ENCODE measurements at places on chromosomes 3 and 15.
A peak's percentile ranks its signal among the peaks of the same experiment; 100 is the strongest.

DNA sequence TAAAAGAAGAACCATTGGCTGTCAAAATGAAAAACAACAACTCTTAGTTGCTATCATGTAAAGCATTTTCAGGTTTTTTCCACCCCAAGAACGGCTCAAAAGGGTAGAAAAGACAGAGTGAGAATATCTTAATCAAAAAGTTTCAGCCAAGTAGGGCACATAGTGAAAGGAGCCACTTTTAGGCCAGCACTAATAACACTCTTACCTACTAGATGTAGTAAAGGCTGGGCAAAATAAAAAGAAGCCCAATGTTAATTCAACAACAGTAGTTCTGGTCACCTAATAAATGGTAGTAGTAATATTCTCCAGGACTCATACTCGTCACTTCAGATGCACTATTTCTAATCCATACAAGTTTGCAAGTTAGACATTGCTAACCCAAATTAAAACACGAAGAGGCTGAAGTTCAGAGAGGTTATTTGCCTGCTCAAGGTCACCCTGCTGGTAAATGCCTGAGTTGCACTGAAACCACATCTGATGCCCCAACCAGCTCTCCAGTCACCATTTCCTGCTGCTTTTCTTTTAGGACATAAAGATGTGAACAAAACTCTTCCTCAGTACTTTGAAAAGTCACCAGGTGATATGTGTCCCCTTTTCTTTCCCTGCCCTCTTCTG is 7.5 kb downstream of the GOLIM4 start:
- DNase-seq, result no peak

DNA sequence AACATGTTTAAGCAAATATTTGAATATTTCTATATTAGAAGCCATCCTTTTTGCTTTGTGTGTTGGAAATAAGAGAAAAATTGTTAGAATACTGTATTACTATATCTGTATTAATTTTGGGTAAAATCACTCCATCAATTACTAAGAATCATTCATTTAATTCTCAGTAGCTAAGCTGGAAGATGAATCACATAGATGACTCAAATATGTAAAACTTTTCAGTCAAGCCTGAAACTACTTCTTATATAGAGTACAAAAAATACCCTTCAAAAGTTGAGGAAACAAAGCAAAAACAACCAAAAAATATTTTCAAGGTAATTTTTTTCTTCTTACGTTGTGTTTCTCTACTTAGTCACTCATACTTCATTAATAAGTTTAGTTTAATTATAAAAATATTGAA is 205.7 kb upstream of the ROBO1 start:
- no peak for DNase-seq

GRCh38 chr3:10495003-10495402 is 10.4 kb downstream of the ATP2B2 start:
- DNase-seq, result no peak

GRCh38 chr3:47152578-47152977 is 11.3 kb downstream of the SETD2 start:
- DNase-seq, result no peak

DNA sequence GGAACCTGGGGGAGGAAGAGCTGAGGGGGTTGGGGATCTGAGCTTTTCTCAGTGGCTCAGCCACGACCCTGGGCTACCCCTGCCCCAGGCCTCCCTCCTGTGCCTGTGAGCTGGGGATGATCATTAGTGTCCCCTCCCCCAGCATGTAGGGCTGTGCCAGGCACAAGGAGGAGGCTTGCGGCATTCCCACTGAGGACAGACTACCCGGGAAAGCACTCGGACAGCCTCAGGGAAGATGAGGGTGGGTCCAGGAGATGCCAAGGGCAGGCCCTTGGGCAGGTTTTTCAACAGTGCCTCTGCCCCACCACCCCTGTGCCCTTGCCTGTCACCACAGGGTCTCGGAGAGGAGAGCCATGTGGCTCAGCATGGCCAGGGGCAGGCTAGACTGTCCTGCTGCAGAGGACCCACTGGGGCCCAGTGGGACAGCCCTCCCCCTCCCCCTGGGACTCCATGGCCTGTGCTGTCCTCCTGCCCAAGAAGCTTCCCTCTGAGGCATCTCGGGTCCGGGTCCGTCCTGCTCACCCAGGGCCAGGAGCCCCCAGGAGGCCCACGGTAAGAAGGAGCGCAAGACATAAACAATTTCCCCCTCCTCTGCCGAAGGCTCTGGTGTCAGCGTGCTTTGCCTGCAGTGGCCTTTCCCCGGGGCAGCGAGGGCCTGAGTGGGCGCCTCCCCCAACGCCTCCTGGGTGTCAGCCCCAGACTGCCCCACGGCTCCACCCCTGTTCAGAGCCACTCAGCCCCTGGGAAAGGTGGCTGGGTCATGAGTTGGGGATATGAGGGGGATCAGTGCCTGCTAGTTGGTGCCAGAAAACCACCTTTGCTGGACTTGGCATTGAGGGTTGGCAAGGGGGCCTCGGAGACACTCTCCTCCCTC is 192.5 kb downstream of the GOLGA6L6 start:
- no peak for DNase-seq

DNA sequence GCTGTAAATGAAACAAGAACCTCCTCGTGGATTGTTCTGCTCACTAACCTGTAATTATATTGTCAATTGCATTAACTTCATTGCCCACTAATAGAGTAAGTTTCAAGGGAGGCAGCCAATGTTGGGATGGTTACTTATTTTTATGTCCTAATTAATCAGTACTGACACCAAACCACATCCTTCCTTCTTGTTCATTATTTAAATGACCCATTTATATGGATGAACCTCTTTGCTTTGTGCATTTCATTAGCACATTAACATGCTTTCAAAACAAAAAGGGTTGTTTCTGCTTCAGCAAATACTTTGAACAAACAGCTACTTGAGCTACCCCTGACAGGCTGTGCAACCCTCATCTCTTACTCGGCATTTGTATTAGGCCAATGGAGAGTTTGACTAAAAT is 374.2 kb downstream of the MECOM start:
- DNase-seq, result no peak

GRCh38 chr3:52503788-52504424 is 8.8 kb downstream of the STAB1 start:
- DNase-seq, result no peak

- no peak for DNase-seq
Measured at GRCh38 chr15:66477011-66477410, 20.6 kb downstream of the SNAPC5 start.

DNA sequence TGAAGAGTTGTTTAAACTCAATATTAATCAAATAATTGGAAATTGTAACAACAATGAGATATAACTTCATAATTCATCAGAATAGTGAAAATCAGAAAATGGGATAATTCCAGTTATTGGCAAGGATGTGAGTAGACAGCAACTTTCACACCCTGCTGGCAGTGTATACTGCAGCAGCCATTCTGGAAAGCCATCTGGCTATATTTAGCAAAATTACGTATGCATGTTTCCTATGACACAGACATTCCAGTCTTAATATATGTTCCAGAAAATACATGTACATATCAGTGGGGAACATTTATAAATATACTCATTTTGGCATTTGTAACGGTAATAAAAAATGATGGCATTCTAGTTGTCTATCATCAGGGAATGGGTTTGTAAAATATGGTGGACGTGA is 564.1 kb downstream of the GBE1 start:
- DNase-seq, result no peak

GRCh38 chr15:75842722-75843677 is at the start of gene UBE2Q2:
Gene UBE2Q2, plus strand, starts transcription at chr15:75843447. Its CDS starts 220 bp downstream, at chr15:75843667.
- DNase-seq, result no peak

GRCh38 chr3:157429708-157430107 is 6.9 kb upstream of the PTX3 start:
- DNase-seq, result no peak

GRCh38 chr3:104989878-104990277 is 376.8 kb upstream of the ALCAM start:
- DNase-seq, result no peak

GRCh38 chr15:45780352-45780751 is 145.5 kb downstream of the SQOR start:
- no peak for DNase-seq

DNA sequence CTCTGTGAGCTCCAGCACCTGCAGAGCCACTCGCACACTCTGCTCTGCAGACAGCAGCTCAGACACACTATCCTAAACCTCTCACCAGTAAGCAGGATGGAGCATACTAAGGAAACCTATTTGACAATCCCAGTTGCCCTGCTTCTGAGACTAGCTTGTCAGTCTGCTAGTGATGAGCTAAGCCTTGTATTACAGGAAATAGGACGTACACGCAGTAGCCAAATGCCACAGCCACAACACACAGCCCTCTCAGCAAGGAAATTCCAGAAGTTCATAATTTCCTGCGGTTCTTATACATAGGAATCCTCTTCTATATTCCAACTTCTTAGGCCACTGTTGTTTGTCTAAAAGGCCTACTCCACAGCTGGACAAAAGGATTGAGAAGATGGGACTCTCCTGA is 74.5 kb downstream of the MYLK start:
- peak; percentile 70 for DNase-seq

DNA sequence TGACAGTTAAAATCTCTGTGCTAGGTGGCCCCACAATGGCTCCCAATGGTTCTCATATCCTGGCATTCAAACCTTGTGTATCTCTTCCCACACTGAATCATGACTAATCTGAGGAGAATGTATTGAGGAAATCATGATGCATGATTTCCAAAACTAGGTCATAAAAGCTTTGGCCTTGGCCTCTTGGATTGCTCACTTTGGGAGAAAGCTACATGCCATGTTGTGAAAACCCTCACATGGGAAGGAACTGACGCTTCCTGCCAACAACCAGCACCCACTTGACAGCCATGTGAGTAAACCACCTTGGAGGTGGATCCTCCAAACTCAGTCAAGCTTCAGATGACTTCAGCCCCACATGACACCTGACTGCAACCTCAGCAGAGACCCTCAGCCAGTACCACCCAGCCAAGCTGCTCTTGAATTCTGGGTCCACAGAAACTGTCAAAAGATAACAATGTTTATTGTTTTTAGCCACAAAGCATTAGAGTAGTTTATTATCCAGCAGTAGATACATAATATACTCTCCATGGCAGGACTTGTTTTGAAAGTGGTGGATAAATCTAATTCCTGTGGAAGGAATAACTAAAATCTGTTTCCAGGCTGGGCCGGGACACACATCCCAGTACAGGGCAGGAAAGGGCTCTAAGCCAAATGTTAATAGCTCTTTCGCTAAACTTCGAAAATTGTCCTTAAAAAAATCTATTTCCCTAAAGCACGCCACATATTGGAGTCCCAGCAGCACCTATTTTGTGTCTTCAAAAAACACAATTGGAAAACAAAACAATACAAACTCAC is 1.0 kb upstream of the ZNF620 start:
- DNase-seq, result peak; percentile 99

GRCh38 chr3:189169728-189170127 is 2.0 kb upstream of the TPRG1 start:
- DNase-seq, result no peak

DNA sequence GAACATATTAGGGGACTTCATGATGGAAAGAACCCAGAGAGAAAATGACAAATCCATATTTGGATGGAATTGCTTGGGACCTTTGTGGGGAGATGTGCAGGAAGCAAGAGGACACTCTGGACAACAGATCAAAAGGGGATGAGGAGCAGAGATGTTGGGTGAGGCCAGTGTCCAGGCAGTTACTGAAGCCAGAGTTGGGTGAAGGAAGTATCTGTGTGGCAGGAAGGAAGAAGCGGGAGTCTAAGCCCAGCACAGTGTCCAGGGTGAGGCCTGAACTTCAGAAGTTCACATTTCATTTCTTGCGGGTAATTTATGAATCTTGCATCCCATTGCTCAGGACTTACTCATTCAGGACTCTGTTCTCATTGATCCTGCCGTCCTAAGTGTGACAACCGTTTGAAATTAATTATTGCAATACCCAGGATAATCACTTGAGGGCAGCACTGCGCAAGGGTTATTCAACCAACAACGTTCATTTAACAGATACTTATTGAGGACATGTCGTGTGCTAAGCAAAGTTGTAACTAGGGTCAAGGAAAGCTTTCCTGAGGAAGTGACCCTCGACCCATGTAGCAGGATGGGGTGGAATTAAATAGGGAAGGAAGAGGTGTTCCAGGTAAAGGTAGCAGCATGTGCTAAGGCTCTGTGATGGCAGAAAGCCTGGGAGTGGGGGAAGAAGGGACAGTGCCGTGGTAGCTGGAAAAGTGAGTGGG is 61.3 kb upstream of the CMTM8 start:
- DNase-seq, result peak; percentile 68

DNA sequence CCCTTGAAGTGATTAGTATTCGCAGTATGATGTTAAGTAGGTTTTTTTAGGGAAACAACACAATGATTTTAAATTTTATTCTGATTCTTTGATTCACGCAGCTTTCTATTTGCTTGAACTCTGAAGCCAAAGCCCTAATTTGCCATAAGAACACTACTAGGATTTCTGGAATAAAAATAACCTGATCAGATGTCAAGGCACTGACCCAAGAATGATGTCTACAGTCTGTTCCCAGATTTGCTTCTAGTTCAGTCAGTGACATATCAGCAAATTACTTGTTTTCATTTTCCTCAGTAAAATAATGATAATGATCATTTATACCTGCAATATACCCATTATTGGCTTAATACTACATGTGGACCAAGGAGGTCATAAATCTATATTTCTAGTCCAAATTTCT is 179.5 kb upstream of the EIF1B start:
- no peak for DNase-seq

GRCh38 chr3:127964053-127964452 is 49.0 kb downstream of the KBTBD12 start:
- no peak for DNase-seq

DNA sequence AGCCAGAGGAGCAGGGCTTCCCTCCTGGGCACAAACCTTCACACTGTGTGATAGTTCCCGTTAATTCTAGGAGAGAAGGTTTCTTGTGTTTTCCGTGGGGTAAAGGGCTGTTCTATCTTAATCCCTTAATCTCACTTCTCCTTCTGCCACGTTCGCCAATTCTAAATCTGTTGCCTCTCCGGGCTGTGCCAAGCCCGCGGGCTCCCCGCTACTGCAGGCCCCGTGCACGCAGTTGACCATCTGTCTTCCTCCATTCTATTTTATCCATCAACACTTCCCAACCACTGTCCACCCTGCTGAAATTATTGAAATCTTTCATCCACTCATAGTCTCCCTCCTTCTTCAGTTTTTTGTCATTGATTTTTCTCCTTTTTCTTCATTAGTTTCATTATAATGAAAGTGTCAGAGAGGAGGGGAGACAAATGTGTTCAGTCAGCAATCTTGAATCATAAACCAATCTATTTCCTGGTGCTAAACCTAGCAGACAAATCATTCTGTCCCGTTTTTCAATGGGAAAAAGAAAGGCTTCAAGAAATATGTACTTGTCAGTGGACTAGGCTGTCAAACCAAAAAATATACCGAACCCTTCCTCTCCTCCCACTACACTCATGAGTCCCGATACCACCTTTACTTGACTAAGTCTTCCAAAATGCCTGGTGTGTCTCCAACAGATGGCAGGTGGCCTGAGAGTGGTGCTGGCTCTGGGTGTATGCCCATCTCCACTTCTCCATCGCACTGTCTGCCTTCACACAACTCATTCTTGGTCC is 39.6 kb downstream of the SLCO2A1 start:
- no peak for DNase-seq

DNA sequence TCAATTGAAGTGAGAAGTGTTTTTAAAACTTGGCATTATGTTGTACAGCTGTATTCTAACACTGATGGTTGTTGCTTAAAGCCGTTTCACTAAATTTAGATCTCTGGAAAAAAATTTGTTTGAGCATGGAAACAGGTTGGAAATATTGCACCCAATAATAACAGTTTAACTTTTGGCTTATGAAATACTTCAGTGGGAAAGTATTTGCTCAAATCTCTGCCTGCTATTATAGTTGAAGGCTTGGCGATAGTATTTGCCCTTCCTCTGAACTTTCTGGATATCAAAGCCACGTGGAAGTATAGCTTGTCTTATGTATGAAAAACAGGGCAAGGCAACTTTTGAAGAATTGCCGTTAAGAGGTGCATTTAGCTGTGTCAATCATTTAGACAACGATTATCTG is 270.3 kb upstream of the LRRFIP2 start:
- DNase-seq, result no peak

- DNase-seq, result no peak
Measured at GRCh38 chr3:173921732-173922131, 524.2 kb downstream of the NLGN1 start.

All from glomerular endothelial cell (primary cell).